ENCODE measurements at places on chromosomes 1 and 21.

DNA sequence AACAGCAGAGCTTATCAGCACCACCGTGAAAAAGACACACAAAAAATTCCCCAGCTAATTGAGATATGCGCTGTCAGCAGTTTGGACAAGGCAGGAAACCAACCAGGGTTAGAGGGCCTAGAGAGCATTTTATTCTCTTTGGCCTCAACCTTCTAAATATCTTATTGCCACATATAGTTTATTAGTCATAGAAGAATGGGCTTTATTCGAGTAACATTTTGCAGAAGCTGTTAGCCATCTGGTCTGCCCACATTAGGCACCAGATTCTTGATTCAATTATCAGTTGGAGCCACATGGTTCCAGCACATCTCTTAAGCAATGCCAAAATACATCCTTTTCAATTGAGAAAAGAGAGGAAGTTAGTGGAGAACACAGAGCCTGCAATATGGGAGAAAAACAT is 109.9 kb upstream of the CXADR start:
- DNase-seq: no peak

DNA sequence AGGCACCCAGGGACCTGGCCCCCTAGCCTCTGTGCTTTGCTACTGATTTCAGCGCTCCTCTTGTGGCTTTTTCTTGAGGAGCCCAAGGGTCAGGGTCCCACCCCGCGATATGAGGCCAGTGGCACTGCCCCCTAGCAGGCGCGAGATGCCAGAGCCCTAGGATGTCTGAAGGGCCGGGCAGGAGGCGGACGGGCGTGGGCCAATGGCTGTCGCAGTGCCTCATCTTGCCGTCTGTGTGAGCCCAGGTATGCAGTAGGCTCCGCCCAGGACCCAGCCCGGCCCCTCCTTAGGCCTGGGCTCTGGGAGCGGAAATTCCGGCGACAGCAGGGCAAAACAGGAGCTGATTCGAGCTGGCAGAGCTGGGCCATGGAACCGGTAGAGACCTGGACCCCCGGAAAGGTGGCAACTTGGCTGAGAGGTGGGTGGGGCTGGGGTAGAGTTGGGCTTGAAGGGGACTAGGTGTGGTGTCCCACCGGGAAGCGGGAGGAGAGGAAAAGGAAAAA is at the start of gene CNKSR1:
TSS of gene CNKSR1 (plus strand) at position 310 of the 503 bp plus-strand sequence. CDS start at position 367, 57 bp downstream.
- DNase-seq: no peak

GRCh38 chr1:234214911-234215892 is 158.1 kb upstream of the COA6 start:
- DNase-seq: no peak

- no peak for DNase-seq
These were observed 9.6 kb downstream of the RAB42 start for GRCh38 chr1:28601696-28602095.

- DNase-seq: no peak
These were observed 32.8 kb upstream of the CHRM3 start for GRCh38 chr1:239353536-239353935.

DNA sequence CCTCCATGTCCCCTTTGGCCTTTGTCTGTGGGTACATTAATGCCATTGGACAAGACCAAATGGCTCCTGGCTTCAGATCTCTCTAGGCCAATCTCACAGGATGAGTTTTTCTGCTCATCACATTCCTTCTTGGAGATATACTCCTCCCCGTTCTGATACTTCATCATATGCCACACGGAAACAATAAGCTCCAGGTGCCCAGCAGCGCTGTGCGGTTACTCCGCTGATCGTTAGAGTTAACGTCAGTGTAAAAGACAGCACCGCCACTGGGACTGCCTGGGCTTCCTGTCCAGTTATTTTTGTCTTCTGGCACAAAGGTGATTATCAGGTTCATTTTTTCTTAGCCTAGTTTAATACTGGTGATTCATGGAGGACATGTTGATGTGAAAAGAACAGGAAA is 22.5 kb downstream of the CACHD1 start:
- no peak for DNase-seq

DNA sequence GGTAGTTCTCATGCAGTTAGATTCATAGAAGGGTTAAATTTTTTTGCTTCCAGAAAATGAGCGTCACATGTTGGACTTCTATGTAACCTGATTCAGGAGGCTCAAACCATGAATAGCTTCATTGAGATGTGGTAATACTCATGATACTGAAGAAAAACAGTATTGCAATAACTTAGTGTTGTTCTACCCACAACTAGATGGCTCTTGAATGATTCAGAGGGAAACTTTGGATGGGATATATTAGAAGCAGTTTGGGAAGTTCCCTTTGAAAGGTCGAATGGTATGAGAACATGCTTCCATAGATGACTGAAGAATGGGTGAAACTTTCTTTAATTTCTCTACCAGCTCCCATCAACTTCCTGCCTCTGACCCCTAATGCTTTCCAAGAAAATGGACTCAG is 211.7 kb upstream of the PTGFR start:
- no peak for DNase-seq

GRCh38 chr1:4510276-4510691 is 144.1 kb upstream of the AJAP1 start:
- no peak for DNase-seq

- DNase-seq: no peak
These were observed 343.8 kb downstream of the USP25 start for GRCh38 chr21:16073586-16073985.

DNA sequence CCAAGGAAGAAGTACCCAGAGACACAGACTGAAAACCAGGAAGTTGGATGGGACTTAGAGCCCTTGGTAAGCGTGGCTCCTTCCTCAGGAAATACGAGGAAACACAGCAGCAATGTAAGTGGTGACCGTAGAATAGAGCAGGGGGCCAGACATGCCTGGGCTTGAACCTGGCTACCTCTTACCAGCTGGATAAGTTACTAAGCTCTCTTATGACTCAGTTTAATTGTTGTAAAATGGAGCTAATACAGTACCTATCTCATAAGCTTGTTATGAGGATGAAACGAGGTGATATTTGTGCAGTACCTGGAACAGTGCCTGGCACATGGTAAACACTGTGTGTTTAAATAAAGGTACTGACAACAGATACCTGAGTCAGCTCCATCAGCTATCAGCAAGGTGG is 19.2 kb downstream of the EBNA1BP2 start:
- no peak for DNase-seq

DNA sequence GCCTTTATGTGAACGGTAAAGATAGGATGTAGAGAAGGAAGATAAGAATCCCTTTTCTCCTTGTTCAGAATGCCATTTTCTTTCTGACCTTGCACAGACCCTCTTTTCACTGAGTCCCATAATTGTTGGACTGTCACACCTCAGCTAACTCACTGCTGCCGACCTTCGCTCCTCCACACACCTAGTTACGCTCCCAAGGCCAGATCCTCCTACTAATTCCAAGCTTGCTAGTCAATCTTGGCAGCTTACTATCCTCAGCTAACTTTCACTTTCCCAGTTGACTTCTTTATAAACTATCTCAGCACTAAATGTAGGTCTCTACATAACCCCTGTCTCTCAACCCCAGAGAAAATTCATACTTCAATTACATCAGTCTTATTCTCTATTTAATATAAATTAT is 471.8 kb upstream of the PRMT6 start:
- no peak for DNase-seq

GRCh38 chr1:200488375-200489165 is 78.7 kb upstream of the ZNF281 start:
- DNase-seq: no peak

- no peak for DNase-seq
These were observed 16.3 kb downstream of the LYPLAL1 start for GRCh38 chr1:219189952-219190351.

DNA sequence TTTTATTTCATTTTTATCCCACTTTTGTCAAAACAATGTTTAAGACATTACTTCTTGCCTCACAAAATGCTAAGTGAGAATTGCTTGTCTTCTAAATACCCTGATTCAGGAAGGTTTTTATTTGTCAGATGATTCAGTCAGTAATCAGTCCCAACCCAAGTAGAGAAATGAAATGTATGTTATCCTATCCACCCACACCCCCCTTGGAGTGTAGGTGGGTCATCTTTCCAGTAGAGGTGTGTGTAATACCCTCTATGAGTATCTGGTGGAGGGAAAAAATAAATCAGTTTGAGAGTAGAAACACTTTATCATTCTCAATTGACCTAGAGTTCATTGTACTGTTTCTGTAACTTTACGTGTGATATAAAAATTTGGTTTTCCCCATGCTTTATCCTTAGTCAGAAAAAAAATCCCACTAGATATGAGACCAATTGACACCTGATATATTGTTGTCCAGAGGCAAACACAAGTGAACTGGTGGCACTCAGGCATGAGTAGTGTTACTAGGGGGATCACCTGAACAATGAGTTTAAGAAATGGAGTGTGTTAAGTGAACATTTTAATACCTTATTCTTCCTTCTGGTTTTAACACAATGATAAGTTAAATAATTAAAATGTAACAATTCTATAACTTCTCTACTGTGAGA is 153.8 kb upstream of the C1orf105 start:
- no peak for DNase-seq

DNA sequence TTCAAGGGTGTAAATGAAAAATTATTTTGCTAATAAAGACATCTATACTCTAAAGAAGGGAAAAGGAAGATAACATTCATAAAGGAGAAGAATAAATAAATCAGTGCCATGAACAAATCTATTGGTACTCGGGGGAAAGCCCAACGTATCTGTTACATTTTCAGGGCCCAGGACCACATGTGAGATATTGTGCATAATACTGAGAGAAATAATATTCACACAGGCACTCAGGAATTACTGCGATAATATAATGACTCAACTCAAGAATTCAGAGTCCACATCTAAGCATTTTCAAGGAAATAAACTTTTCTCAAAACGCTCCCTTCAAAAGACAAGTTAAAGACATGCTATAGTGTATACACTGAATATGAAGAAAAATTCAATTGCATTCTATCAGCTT is 108.8 kb downstream of the SMYD2 start:
- no peak for DNase-seq

GRCh38 chr1:12464045-12464461 is 154.0 kb downstream of the DHRS3 start:
- no peak for DNase-seq

DNA sequence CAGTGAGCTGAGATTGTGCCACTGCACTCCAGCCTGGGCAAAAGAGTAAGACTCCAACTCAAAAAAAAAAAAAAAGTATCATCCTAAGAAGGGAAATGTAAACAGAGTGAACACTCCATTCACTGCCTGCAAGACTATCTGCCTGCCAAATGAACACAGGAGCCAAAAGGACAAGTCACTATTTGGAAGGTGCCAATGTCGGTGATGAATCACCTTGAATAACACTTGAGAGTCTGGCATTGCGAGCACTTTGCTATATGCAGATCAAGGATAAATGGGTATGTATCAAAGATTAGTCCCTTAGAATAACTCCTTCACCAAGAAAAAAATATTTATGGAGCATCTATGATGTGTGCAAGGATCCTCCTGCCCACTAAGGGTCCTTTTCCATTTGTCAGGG is 6.6 kb downstream of the UBR4 start:
- DNase-seq: no peak

- DNase-seq: no peak
These were observed 124.2 kb downstream of the GRIK3 start for GRCh38 chr1:36909946-36910725.

GRCh38 chr21:37623183-37623582 is 256.6 kb downstream of the DYRK1A start:
- DNase-seq: no peak

- no peak for DNase-seq
These were observed 61.3 kb upstream of the KCNE2 start for GRCh38 chr21:34302521-34302920.

- peak; percentile 32 for DNase-seq
These were observed 15.1 kb downstream of the BLACAT1 start for GRCh38 chr1:205440476-205441317.

GRCh38 chr1:88060750-88061491 is 623.2 kb upstream of the PKN2 start:
- no peak for DNase-seq

DNA sequence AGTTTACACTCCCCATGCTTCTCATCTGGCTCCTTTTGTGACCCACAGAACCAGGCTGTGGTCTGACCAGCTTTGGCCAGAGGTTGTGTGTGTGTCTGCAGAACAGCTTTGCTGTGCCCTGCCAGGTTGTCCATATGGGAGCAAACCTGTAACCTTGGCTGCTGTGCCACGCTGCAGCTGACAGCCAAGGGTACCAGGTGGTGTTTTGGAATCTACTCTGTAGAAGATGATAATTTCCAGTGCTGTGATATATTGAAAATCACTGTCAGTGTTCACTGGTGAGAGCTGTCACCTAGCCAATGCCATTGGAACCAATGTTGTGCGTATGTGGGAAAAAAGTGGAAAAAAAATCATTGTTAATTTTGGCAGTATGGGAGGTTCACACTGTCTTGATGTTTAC is 18.2 kb downstream of the CENPF start:
- no peak for DNase-seq

GRCh38 chr1:206734499-206735142 is 36.0 kb upstream of the IL19 start:
- peak; percentile 61 for DNase-seq

DNA sequence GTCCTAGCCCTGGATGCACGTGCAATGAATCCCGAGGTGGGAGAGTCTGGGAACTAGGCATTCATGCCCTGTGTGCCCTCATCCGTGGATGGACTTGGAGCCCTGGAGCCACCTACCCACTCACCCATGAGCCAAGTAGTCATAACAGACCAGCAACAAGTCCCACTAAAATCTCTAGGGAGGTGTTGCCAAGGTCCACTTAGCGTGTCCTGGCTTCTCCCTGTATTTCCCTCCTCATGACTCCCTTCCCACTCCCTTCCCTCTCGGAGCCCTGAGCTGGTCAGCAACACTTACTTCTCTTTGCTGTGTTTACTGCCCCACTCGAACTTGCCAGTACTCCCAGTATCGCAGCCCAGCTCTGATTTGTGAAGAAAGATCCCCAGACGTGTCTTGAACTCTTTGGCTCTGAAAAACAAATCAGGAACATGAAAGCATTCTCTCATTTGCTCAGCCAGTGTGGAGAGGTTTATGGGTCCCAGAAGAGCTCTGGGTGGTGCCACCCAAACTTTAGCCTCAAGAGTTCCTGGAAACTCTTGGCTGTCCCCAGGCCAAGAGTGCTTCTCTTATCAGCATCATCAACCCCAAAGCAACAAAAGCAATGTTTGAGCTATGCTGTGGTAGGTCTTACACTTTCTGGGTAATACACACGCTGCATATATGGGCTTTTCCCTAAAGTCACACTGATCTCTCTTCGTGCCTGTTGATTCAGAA is 1.1 kb downstream of the RGS16 start:
- no peak for DNase-seq

DNA sequence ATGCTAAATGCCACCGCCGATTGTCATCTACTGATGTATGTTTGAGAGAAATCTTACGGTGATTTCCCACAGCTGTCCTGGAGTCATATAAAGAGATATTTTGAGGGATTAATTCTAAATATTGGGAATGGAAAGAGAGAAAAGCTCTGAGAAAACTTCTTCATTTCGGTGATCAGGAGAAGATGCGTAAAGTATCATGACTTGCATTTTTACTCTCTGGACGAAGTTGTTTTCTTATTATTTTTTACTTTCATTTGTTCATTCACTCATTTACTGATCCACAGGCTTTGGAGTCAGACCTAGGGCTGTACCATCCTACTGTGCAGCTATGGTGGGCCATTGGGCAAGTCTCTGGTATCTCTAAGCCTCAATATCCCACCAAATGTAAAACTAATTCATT is 58.4 kb upstream of the RUNX1 start:
- no peak for DNase-seq

GRCh38 chr1:94616506-94616905 is 74.9 kb upstream of the F3 start:
- no peak for DNase-seq
